ENCODE measurements at places on chromosomes 3 and 15.

- DNase-seq: peak; percentile 96
Measured at GRCh38 chr3:62109534-62109933, 263.8 kb downstream of the FEZF2 start.

GRCh38 chr15:50330921-50331320 lies 24.1 kb downstream of the GABPB1 start:
- DNase-seq: peak; percentile 9

GRCh38 chr3:176906046-176906905 lies 291.0 kb downstream of the TBL1XR1 start:
- DNase-seq: peak; percentile 58

GRCh38 chr15:40106203-40107161 lies 2.2 kb downstream of the BMF start:
- no peak for DNase-seq

DNA sequence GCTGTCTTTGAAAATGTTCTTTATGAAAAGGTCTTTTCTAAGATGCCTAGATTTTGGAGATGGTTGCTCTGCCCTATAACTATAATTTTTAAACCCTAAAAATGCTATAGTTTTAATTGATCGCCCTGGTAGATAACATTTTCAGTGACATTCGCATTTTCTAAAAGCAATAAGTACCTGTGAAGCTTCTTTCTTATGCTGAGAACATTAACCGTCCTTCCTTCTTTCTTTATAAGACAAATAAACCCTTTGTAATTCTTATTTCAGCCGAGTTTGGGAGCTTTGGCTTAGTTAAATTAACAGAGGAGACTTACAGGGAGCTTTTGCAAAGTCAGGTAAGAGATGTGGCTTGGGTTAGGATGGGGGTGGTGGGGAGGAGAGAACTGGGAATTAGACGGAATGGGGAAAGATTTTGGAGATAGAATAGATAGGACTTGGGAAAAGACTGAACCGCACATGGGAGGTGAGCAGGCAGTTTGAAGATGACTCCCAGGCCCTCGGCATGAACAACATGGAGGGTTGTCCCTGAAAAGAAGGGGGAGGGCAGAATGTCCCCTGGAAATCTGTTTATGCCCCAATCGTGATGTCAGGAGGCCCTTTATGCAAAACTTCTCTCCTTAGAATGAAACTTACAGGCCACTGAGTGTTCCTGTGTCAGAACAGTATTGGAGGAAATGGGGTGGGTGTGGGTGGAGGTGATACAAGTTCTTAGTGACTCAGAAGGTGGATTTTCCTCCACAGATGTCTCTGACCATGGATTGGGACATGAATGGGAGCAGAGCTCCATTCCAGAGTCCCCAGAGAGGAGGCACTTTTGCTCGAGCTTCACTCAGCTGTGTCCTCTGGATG lies 76.2 kb upstream of the LARS2 start:
- DNase-seq: no peak

GRCh38 chr15:70576696-70577095 lies 186.7 kb downstream of the UACA start:
- DNase-seq: peak; percentile 70
